ENCODE measurements at places on chromosomes 1 and 21.

- DNase-seq, result no peak
Measured at GRCh38 chr1:225441314-225442122, 13.7 kb upstream of the LBR start.

DNA sequence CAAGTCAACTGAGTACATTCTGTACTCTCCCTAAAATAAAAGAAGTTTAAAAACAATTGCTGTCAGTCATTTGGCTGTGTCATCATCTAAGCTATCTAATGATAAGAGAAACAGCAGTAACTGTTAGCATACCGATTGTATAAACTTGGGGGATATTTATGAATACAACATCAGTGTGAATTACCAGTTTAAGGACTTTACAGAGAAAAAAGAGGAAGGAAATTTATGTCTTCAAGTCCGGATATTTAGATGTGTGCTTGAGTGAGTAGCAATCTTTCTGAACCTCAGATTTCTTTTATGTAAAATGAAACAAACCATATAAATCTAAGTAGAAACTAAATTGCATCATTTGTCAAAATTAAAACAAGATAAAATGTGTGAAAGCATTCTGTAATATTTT, 1557.0 kb downstream of the MRPL39 start:
- no peak for DNase-seq

DNA sequence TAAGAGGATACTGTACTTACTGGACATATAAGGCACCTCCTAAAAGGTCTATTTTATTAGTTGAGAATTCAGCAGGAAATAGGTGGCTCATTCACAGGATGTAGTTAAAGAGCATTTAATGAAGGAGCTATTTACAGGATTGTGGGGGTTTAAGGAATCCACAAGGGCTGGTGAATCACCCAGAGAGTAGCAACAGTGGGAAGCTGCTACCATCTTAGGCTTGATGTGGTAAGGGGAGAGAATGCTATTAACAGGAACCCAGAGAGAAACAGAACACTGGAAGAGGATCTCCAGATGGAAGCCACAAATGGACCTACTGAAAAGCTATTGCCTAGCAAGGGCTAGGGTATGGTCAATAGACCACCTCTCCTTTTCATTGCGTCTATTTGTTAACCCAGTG, 52.0 kb upstream of the COL11A1 start:
- DNase-seq, result no peak

- DNase-seq, result no peak
Measured at GRCh38 chr1:228366062-228366865, 40.4 kb downstream of the TRIM11 start.

GRCh38 chr1:243313635-243314536, 58.0 kb downstream of the SDCCAG8 start:
- DNase-seq, result no peak

GRCh38 chr21:41529769-41530168, 21.8 kb upstream of the TMPRSS2 start:
- DNase-seq, result no peak

DNA sequence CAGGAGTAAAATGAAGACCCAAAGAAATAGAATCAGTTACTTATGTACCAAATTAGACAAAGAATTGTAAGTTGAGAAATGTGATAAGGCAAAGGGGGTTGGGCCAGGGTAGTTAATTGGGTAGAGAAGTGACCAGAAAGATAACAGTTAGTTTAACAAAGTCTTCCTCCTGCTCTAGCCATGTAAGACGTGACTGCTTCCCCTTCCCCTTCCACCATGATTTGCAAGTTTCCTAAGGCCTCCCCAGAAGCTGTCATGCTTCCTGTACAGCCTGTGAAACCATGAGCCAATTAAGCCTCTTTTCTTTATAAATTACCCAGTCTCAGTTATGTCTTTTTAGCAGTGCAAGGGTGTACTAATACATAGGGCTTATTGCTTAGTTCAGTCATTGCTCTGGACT, 142.0 kb upstream of the PDE4B start:
- no peak for DNase-seq

DNA sequence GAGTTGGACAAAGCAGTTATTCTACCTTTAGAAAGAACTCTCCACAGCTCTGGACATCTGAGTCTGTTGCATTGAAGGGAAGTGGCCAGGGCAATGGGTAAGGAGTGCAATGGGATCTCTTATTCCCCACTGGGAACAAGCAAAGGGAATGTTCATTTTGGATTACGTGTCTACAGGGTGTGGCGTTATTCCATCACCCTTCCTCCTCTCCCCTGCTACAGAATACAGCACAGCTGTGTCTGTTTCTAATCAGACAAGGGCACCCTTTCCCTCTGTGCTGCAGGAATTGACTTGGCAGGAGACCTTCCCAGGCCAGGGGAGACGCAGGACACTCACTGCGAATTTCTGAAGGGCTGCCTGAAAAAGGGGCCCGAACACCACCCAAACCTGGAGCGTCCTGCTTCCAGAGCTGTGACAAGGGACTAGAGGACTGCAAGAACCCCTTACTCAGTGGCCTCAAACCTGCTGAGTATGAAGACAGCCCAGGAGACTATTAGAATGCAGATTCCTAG, 163.6 kb upstream of the RAB4A start:
- DNase-seq, result no peak

- DNase-seq, result no peak
Measured at GRCh38 chr1:164901031-164901430, 342.0 kb downstream of the PBX1 start.

DNA sequence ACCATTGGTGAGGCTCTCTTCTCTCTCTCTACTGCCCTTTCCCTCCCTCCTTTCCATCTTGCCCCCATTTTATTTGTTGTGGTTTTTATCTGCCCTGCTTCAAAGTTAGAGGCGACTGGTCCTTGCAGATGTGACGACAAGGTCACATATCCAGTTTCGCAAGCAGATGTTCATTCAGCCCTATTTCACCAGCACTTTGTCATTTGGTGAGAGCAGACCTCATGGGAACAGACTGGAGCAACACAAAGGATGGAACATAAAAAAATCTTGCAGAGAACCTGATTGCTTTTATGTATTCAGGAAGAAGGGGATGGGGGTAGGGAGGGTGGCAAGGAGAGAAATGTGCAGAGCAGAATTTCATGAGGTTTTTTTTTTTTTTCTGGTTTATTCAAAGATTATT, 84.3 kb downstream of the ELAVL4 start:
- no peak for DNase-seq

DNA sequence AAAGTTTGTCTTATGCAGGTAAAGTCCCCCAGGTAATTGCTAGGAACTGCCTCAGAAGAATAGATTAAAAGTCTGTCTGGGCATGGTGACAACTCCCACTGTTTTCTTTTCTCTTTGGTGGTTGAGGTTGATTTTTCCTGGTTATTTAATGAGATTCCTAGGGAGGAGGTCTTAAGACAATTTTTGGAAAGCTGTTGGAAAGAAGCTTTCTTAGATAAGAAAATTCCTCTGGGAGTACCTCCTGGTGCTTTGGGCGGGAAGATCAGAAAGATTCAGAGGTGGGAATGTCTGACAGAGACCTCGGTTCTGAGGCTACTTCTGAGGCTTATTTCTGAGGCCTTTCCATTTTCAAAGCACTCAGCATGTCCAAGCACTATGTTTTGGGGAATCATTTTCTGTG, 25.0 kb upstream of the IVNS1ABP start:
- DNase-seq, result no peak

- no peak for DNase-seq
Measured at GRCh38 chr1:203289281-203289981, 15.9 kb upstream of the BTG2 start.

- DNase-seq, result no peak
Measured at GRCh38 chr1:26387447-26387846, 14.9 kb upstream of the ZNF683 start.

DNA sequence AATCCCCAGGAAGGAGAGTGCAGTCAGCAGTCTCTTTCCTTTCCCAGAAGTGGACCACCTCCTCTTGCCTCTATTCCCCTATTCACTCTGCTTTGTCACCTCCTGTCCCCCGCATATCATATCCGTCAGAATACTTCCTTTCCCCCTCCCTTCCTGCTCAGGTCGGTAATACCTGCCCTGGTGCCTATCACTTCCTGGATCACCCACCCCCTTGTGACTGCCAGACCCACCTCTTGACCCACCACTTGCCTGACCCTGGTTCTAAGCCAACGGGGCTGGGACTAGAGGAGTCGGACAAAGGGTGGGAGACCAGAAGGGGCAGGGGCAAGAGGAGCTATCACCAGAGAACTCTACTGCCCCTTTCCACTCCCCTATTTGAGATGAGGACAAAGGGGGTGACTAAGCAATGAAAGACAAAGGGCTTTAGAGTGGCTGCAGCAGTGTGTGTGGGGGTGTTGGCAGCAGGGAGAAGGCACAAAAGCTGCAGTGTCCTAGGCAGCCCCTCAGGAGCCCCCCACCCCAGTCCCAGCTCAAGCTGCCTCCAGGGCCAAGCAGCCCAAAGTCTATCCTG, 1.7 kb upstream of the ADAMTS4 start:
- DNase-seq, result no peak

- no peak for DNase-seq
Measured at GRCh38 chr1:186518395-186518794, 57.5 kb upstream of the PDC start.

DNA sequence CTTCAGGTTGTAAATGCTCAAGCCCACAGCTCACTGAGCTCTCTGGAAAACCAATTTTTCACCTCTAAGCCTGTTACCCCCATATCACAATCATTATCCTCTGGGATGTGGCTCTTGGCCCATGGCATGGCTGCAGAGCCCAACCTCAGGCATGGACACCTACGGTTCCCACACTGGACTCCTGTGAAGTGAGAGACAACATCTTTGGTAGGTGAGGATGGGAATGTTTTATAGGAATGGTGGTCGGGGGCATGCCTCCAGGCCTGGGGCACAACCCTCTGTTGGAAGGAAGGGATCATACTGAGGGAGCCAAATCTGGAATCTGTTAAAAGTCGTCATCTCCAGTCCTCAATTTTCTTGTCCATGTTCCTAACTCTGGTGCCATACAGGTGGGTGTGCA, 179.1 kb downstream of the FOXD2 start:
- DNase-seq, result no peak

DNA sequence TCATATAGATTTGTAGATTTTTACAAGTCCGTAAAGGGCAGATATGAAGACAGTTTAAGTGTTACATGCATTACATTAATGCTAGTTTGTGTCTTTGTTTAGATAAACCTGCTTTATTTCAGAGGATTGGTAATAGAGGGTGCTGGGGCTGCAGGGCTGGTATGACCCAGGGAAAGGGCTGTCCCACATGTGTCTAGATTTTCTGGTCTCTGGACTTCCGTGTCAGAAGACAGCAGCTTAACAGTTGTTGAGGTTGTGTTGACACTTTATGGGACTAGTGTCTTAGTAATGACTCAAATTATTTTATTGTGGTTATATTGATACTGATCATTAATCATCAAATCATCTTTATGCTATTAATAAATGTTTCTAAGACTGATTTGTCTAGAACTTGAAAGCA, 10.1 kb downstream of the PRDM2 start:
- no peak for DNase-seq

GRCh38 chr1:235943581-235944114, 76.9 kb upstream of the LYST start:
- DNase-seq, result no peak

- no peak for DNase-seq
Measured at GRCh38 chr1:64980745-64981600, 14.6 kb upstream of the JAK1 start.

DNA sequence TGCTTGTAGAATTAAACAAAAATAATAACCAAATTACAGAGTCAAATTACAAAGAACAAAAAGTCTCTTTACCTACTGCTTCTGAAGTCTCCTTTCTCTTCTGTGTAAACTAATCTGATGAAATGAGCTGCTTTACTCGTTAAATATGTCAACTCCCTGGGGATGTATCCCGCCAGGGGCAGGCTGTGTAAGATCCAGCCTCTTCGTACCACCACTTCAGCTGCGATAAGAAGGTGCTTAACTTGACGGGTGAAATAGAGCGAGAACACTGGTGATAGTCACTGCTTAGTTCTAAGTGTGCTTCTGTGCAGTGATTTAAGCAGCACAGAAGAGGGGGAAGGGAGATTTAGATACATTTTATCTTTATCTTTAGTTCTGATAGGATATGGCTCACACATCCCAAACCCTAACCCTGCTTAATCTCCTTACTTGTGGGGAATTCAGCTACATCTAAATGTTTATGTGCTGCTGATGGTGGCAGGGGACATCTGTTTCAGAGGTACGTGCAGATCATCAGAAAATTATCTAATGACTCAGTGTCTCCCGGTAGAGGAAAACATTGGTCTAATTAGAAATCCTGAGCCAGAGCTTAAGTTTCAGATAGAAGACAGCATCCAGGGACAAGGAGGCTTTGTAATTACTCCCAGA, 46.0 kb downstream of the RHOU start:
- no peak for DNase-seq

GRCh38 chr1:119815361-119815760, 4.1 kb upstream of the REG4 start:
- no peak for DNase-seq

DNA sequence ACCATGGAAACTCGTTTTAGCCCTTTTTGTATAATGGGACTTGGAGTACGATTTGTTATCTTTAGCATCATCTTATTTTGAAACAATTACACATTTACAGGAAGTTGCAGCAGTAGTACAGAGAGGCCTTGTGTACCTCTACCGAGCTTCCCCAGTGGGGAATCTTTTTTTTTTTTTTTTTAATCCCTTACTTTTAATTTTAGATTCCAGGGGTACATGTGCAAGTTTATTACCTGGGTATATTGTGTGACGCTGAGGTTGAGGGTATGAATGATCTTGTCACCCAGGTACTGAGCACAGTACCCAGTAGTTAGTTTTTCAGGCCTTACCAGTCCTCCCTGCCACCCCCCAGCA, 45.9 kb downstream of the HHAT start:
- no peak for DNase-seq

DNA sequence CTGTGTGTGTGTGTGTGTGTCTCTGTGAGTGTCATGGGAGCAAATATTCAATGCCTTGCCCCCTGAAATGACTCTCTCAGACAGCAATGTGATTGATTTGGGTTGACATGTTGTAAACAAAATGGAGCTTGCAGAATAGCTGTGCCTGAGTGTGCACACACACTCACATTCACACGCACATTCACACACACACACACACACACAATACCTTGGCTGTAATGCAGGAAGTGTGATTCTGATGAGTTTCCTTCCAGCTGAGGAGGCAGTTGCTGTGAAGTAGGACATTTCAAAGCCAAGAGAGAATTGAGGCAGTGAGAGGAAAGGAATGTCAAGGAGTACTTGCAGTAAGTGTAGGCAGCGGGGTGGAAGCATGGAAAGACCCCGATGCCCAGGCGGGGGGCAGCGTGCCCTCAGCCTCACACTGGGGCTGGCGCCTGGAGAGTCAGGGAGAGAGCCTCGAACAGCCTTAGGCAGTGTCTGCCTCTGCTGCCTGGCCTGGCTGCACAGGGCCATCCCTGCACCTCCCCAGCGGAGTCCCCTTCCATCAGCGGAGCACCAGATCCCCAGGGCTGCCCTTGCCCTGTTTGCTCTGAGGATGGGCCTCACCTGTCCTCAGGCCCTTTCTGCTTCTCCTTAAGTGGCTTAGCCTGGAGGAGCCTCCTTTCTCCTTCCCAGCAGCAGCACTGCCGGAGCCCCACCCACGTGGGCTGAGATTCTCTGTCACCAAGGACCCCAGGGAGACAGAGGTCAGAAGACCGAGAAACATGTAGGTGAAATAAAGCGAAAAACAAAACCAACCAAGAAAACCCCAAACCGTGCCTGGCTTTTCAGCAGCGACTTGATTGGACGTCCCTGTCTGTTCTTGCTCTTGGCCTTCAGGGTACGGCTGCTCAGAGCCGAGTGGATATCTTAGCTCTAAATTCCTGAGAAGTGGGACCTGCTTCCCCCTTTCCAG, 9.2 kb downstream of the VASH2 start:
- DNase-seq, result no peak

- DNase-seq, result no peak
Measured at GRCh38 chr1:119631433-119632102, 16.5 kb downstream of the ZNF697 start.

GRCh38 chr1:10161541-10162290, 48.7 kb upstream of the KIF1B start:
- no peak for DNase-seq
